Chondrocyte (in vitro differentiated cells): ENCODE measurements at places on chromosomes 4 and X. TPM values are rescaled to one million over a fixed set of nuclear protein-coding genes. Genes with fewer than 3 reads are reported as not detected.

DNA sequence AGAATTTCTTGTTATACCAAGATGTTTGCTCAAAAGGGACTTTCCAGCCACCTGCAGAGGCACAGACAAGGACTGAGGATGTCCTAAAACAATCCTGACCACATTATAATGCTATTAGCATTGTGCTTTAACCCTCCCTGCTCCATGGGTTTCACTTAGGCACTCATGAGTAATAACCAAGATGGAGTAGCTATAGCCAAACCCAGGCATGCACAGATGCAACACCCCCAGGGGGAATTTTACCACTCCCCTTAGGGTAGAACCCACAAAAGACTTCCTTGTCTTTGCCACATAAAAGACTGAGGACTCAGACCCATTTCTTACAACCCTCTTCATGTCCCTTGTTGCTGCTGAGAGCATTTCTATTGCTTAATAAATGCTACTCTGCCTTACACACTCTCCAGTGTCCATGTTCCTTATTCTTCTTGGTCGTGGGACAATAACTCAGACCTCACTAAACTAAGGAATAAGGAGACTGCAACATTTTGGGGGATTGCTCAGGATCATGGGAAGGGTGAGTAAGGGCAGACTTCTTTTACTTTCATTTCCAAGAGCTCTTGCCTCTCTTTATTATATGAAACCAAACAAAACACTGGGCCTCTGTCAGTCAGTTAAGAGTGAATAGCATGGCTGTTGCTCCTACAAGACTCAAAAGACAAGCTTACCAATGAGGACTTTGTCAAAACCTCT lies 103.5 kb downstream of the TECRL start:
- DNase-seq: no peak

DNA sequence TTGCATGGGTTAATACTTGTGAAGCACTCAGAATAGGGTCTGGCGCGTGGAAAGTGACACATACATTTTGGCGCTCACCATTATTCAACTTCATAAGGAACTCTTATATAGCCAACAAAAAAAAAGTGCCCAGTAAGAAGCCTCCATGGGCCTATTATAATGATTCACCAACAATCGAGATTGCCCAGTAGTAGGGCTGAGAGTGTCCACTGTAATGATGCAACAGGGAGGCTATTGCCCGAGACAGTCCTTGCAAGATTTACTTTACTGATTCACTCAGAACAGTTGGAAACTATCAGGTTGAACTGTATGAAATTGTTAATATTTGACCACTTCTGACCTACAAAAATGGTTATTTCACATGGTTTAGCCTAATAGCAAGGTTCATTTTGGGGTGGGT lies 86.0 kb downstream of the PJA1 start:
- DNase-seq: no peak

MGARP gene
- total RNA-seq: 2.6 to 3.5 TPM (median 3.4 TPM) in 3 replicates

IL2RG gene
- not detected in 3 replicates for total RNA-seq

- DNase-seq: no peak
Measured at GRCh38 chr4:14958436-14958835, 43.8 kb upstream of the CPEB2 start.

SMS gene
- 73.0 to 131 TPM (median 129 TPM) in 3 replicates for total RNA-seq

GRCh38 chrX:151825925-151826485 lies 86.7 kb upstream of the MAGEA4 start:
- DNase-seq: no peak

GRCh38 chrX:105307762-105308161 lies 87.3 kb upstream of the TEX13A start:
- DNase-seq: no peak

GRCh38 chr4:2261110-2261852 lies 628 bp downstream of the MXD4 start:
- peak; percentile 83 for DNase-seq

GRCh38 chrX:129961180-129962083 lies 21.0 kb upstream of the BCORL1 start:
- no peak for DNase-seq

ALB gene
- total RNA-seq: not detected in 3 replicates

GRCh38 chr4:144267084-144267483 lies 126.6 kb upstream of the GYPA start:
- no peak for DNase-seq

BOD1L1 gene
- 31.7 to 35.8 TPM (median 35.0 TPM) in 3 replicates for total RNA-seq

DNA sequence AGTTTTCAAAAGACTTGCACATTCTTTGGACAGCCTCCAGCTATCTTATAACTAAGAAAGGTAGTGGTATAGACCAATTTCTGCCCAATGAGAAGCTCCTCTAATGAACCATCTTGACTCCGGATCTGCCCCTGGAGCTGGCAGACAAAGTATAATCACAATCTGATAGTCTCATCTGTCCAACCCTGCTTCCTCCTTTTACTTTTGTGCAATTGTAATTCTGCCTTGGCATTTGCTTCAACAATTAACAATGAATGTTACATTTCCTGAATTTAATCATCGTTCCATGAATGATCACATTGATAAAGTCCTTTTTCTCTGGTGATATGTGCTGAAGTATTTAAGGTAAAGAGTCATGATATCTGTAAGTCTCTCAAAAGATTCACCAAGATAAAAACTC lies 27.8 kb downstream of the FRYL start:
- DNase-seq: no peak

WAS gene
- 0.24 to 1.3 TPM (median 0.37 TPM) in 3 replicates for total RNA-seq

TMEM154 gene
- 1.8 to 2.9 TPM (median 2.2 TPM) in 3 replicates for total RNA-seq

DNA sequence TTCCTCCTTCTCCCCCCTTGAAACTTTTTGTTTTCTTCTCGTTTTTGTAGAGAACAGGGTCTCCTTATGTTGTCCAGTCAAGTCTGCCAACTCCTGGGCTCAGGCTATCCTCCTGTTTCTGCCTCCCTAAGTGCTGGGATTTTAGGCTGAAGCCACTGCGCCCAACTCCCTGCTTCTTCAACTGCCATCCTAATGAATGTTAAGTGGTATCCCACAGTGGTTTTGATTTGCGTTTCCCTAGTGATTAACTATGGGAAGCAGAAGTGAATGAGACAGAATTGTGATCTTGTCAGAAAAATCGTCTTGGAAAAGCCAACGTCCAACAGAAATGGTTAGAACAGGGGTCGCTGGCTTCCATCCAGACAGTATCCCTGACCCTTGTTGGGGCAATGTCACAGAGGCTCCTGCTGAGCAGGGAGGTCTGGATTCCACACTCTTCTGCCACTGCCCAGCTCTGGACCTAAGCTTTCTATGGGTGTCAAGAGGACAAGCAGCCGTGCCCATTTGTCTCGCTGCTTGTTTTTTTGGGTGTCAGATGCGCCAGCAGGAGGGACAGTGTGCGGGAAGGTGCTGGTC lies 869 bp upstream of the ADD1 start:
- DNase-seq: no peak

DNA sequence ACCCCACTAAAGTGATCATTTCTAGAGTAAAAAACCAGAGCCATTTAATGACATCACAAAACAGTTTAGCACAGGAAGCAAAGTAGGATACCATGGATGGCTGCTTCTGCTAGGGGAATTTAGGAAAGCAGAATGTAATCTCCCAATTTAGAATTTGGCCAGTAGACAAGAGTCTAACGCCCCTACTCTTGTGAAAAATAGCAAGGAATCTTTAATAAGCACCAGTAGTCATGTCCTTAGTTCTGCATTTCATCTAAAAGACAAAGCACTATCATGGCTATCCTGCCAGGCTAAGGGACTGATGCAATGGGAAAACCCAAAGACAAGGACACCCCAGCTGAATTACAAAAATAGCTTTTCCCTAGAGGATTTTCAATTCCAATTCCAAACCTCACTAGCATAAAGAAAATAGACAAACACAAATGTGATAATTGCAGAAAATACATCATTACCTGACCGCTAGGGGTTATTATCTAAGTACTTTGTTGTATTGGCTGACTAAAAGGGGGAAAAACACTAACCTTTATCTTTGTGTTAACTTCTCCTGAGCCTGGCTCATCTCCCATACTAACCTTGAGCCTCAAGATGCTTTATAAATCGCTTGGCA lies 2.6 kb upstream of the AMMECR1 start:
- no peak for DNase-seq

GRCh38 chr4:41935652-41936021 lies 408 bp downstream of the TMEM33 start:
- DNase-seq: no peak

CCSER1 gene
- total RNA-seq: 0.24 TPM in 1 of 3 replicates, not detected in the others

GRCh38 chr4:85092536-85092935 lies 126.0 kb upstream of the WDFY3 start:
- DNase-seq: no peak

DNA sequence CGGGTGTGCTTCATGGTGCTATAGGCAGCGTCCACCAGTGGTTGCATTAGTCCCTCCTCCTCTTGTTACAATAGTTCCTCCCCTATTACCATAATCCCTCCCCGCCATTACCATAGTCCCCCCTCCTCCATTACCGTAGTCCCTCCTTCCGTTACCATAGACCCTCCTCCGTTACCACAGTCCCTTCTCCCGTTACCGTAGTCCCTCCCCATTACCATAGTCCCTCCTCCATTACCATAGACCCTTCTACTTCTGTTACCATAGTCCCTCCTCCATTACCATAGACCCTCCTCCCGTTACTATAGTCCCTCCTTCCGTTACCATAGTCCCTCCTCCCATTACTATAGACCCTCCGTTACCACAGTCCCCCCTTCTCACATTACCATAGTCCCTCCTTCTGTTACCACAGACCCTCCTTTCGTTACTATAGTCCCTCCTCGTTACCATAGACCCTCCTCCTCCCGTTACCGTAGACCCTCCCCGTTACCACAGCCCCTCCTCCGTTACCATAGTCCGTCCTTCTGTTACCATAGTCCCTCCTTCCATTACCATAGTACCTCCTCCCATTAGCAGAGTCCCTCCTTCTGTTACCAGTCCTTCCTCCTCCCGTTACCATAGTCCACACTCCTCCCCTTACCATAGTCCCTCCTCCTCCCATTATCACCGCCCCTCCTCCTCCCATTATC lies 129.6 kb downstream of the DHRSX start:
- DNase-seq: no peak

DNA sequence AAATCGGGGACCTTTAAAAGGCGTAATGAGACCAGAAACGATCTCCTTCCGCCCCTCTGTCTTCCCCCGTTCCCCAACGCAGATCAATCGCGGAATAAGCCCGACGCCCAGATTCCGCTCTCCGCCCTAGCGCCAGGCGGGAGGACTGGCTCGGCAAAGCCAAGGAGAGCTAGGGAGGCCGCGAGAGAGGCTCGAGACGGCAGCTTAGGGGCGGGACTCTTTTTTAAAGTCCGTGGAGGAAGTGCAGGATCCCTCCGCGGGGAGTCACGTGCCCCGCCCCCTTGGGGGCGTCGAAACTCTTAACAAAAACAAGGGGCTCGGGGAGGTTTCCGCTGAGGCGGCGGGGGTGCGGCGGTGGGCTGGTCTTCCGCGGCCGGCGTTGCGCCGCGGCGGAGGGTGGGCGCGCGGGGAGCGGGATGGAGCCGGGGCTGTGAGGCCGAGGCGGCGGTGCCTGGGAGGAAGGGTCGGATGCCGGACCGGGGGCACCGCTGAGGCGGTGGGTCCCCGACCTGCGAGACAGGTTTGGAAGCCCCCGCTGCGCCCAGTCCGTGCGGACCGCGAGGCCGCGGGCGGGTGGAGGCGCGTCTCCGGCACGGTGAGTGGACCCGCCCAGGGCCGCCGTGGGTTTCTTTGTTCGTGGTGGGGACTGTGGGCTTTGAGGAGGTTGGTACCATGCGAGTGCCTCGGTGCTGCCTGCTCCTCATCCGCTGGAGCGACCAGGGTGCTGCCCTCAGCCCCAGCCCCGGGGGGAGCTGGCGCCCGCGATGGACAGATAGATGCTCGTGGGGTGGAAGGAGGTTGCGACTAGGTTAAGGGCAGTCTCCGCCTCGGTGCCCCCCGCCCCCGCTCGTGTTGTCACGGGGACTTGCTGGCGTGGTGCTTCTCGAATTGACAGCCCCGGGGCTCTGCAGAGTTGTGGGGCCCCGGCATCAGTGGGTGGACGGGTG lies at the start of gene CCNG2:
Gene CCNG2 (plus strand): TSS at position 296 of the 947 bp plus-strand sequence. CDS start 1,326 bp downstream, outside the sequence.
- peak; percentile 94 for DNase-seq

DNA sequence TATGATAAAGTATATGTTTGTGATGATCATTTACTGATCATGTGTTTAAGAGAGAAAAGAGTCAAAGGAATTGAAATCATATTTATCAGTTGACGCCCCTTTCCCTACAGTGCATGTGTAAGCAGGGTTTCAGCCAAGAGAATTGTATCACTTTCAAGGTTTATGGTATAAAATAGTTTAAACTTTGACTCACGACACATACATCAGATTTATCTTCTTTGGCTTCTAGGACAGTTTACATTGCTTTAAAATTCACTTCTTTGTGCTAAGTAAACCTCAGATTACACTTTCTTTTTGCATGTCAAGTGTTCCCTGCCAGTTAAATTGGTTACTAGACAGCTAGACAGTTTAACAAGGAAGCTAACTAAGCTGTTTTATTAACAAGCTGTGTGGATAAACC lies 86.3 kb upstream of the MYOZ2 start:
- DNase-seq: no peak

CPXCR1 gene
- not detected in 3 replicates for total RNA-seq

DNA sequence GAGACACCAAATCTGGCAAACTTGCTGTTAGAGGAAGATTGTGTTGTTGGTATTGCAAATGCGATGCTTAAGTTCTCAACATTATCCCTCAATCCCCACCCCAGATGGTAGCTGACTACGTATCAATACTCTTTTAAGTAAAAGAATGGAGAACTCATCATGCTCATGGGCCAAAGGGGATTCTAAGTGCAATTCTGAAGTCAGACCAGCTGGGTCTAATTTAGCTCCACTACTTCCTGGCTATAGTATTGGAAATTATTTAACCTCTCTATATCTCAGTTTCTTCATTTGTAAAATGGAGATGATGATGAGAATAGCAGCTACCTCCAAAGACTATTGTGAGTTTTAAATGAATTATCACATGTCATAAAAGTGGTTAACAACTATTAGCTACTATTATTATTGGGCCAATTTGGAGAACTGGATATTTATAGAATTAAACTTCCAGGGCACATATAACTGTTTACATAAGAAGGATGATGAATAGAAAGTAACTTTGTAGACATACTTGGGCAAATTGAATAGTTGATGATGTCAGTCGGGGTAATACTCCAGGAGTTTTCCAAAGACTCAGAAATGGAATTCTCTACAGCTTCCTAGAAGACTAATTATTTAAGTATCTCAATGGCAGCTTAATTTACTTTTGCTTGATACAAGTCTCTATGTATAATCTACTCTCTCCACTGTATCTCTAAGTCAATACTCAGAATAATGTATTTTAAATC lies 5.0 kb upstream of the SLAIN2 start:
- no peak for DNase-seq

SRPK3 gene
- 0.18 to 0.50 TPM in 2 of 3 replicates, not detected in the other for total RNA-seq

GRCh38 chrX:81286608-81287007 lies 84.7 kb downstream of the SH3BGRL start:
- no peak for DNase-seq

GRCh38 chr4:20253283-20253734 lies 1.6 kb downstream of the SLIT2 start:
- peak; percentile 66 for DNase-seq

ZDHHC15 gene
- 0.13 to 0.51 TPM (median 0.15 TPM) in 3 replicates for total RNA-seq

DNA sequence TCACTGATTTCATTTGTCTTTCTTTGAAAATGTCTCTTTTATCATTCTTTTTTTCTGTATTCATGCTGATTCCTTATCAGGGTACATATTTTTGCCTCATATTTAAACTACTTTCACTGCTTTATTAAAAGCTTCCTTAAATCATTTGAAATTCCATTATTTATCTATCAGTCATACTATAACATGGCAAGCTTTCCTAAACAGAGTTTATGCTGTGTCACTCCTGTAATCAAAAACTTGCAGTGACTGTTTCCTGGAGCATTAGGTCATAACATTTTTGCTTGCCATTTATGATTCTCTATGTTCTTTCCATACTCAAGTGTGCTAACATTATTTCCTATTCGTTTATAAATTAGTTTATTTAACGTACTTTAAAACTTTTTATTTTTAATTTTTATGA lies 203.7 kb downstream of the BMPR1B start:
- DNase-seq: no peak

- DNase-seq: no peak
Measured at GRCh38 chr4:89301003-89301402, 6.6 kb downstream of the GPRIN3 start.

GRCh38 chrX:2967998-2968909 lies 38.1 kb upstream of the ARSH start:
- no peak for DNase-seq
